ENCODE measurements at places on chromosomes 4 and X.

DNA sequence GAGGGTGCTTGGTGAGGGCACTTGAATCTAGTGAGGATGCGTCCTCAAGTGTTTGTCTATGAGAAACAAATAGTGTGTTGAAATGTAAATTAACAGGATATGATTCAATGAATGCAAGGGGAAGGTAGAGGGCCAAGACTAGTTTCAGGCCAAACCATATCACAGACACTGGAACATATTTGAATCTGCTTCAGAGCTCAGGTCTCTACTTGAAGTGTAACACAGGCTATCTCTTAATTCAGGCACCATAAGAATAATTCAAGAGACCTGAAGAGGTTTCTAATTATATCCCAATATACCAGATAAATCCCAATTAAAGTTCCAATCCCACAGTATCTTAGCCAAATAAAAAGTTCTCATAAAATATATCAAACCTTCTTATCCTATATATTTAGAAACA, 146.5 kb upstream of the INTU start:
- no peak for DNase-seq

GRCh38 chrX:104307341-104307740, 52.6 kb upstream of the ESX1 start:
- no peak for DNase-seq

GRCh38 chr4:180456928-180457327, 1786.3 kb upstream of the TENM3 start:
- DNase-seq: no peak

GRCh38 chrX:41335198-41335957, 1.4 kb downstream of the DDX3X start:
- DNase-seq: no peak

GRCh38 chrX:123337886-123338639, 154.0 kb downstream of the GRIA3 start:
- DNase-seq: no peak

GRCh38 chrX:126982158-126982557, 162.6 kb downstream of the PRR32 start:
- no peak for DNase-seq

DNA sequence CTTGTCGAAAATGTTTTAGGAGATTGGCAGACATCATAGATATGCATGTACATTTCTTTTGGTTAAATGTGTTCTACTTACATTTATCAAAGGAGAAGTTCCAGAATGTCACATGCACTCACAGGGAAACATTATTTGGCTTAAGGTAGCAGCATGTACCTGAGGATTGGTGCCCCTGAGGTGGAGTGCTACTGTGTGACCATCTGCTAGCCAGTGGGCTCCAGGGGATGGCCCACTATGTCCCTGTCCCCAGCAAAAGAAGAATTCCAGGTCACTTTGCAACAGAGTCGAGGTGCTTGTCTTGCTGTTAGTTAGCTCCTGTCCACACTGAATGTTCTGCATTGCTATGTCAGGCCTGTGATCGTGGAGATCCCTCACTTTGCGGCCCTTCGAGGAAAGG, 283.2 kb downstream of the ANK2 start:
- no peak for DNase-seq

DNA sequence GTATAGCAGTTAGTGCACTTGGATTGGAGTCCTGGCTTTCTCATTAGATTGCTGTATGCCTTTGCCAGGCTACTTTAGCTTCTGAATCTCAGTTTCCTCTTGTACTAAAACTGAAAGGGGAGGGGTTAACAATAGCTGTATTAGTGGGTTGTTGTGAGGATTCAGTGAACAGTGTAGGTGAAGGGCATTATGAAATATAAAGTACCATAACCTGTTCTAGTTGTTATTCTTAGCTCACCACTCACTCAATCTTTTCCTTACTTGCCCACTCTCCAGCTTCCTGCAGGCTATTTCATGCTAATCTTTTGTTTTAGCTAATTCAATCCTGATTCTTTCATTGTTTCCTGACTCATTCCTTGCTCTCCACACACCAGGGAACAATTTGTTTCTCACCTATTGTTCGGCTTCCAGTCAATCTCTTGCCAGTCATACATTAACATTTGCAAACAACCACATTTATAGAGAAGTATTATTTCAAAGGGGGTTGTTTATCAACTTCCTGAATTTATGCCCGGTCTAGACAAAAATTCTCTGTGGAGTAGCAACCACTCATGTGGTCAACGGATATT, 50.6 kb upstream of the EDA start:
- no peak for DNase-seq

GRCh38 chr4:24745172-24745895, 50.0 kb upstream of the SOD3 start:
- DNase-seq: no peak

GRCh38 chr4:95170176-95170575, 378.6 kb downstream of the UNC5C start:
- DNase-seq: no peak

DNA sequence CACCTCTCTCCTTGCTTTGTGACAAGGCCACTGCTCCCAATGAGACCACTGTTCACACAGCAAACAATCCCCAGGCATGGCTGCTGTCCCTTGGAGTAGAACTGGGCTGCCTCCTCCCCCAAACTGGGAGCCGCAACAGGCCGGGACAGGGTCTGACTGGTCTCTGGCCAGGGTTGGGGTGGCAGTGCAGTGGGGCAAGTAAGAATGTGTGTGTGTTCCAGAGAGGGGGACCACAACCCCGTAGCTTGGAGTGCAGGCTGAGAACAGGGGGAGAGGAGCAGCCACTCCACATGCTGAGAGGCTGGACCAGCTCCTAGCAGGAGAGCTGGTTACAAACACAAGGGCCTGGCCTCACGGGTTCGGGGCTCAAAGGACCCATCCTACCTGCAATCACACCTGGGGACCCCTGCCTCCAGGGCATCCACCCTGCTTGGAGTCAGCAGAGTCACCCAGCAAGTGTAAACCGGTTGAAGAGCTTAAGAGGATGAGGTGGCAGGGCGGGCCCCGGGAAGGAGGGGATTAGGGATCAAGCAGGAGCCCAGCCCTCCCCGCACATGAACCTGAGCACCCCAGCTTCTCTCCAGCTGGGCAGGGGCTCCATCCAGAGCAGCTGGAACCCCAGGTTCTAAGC, 3.8 kb upstream of the ZNF185 start:
- no peak for DNase-seq

- no peak for DNase-seq
Observed at GRCh38 chr4:165766976-165767375, 106.1 kb upstream of the TLL1 start.

DNA sequence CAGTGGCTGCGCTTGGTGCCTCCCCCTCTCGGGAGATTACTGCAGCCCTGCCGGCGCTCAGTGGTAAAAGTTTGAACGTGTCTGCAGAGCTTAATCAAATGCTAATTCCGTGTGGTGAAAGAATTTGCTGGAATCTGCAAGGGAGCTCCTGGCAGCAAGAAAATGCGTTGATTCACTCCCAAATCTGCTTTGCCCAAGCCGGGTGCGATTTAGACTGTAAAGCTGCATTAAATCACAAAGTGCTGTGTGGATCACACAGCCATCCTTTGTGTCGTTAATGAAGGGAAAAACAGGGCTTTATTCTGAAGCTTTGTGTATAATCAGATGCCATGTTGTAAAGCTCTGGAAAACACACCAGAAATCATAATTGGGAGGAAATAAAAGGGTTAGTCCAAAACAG, 444.1 kb downstream of the BCOR start:
- no peak for DNase-seq

DNA sequence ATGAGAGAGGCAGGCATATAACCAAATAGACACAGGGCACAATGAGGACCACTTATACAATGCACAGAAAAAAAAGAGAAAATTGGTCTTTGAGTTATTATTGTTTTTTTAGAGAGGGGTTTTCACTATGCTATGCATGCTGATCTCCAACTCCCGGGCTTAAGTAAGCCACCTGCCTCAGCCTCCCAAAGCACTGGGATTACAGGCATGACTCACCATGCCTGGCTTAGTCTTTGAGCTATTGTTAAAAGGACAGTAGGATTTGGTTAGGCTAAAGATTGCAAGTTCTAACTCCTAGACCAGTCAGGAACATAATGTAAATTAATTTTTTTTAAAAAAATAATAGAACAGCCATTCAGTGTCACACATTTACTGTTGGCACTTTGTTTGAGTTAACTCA, 340.1 kb downstream of the GPAT3 start:
- DNase-seq: no peak

GRCh38 chr4:184313702-184314659, 96.3 kb upstream of the ENPP6 start:
- no peak for DNase-seq

GRCh38 chr4:65658117-65658516, 12.2 kb downstream of the EPHA5 start:
- no peak for DNase-seq
